ENCODE measurements at places on chromosomes 4 and X.
A peak's percentile ranks its signal among the peaks of the same experiment; 100 is the strongest.

DNA sequence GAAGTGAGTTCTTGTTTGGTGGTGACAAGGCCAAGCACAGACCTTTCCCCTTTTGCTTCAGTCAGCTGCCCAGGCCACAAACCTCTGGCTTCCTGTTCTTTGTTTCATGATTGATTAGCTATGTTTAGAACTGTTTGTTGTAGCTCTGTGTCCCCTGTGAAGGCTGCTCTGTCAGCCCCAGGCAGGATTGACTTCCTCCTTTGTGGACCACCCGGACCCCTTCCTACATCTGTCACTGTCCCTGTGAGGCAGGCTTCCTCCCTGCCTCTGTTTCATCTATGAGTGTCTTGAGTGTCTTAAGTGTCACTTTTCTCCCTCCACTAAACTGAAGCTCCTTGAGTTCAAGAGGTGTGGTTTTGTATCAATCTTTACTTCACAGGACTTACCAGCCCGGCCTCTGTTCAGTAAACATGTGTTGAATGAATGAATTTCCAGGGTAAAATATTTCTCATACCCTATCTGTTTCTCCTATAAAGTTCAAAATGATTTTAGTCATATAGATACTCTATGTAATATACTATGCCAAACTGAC is 83.5 kb downstream of the ZNF674 start:
- no peak for DNase-seq

DNA sequence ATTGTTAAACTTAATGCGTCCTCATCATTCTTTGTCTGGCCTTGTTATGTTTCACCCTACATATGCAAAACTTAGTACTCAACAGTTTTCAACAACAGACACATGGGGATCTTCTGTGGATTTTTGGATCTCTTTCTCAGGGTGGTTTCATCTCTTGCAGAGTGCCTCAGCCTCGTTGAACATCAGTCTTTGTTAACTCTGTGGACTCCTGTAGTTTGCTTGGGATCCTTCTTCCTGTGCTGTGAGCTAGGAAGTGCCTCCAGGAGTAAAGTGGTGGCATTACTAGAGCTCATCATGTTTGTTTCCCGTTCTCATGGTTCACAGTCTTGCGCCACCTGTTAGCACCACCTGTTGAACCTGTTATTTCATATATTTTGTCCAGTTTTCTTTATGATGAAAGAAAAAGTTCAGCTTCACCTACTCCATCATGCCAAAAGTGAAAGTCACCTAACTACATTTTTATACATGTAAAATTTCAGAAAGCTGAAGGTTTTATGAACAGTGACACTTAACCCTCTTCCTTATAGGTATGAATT is 27.5 kb upstream of the NDUFC1 start:
- DNase-seq = no peak

DNA sequence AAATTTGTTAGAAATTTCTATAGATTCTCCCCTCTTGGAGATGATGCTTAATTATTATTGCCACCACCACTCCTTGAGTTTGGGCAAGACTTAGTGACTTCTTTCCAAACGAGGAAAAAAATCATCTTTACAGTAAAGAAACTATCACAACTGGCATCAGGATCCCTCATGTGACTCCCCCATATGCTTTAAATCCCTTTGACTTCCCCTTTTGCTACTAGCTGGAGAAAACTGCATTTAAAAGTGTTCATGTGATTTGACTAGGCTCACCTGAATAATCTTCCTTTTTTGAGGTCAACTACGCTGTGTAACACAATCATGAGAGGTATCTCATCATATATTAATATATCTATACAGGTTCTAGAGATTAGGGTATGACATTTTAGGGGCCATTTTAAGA is 30.3 kb upstream of the ENOX2 start:
- DNase-seq = no peak

DNA sequence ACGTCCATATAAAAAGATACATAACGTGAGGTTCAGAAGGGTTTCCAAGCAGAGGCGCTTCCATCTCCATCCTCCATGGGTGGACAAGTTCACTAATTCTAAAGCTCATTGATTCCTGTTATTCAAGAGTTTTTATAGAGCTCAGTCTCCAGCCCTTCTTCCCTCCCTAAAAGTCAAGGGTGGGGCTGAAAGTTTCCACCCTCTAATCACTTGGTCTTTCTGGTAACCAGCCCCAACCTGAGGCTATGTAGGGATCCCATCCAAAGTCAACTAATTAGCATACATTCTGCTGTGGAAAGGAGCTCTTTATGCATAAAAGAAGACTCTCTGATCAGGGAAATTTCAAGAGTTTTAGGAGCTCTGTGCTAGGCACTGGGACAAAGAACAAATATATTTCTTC is 46.9 kb upstream of the VEGFC start:
- no peak for DNase-seq

DNA sequence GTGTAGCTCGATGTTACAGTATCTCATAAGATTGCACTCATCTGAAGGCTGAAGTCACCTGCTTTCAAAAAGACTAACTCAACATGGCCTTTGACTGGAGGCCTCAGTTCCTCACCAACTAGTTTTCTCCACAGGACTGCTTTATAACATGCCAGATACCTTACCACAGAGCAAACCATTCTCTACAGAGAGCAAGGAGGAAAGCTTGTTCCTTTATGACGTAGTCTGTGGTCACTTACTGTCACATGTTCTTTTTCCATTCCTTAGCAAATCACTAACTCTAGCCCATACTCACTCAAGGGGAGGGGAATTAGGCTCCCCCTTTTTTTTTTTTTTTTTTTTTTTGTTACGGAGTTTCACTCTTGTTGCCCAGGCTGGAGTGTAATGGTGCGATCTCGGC is 3.2 kb downstream of the THAP9 start:
- DNase-seq = no peak

DNA sequence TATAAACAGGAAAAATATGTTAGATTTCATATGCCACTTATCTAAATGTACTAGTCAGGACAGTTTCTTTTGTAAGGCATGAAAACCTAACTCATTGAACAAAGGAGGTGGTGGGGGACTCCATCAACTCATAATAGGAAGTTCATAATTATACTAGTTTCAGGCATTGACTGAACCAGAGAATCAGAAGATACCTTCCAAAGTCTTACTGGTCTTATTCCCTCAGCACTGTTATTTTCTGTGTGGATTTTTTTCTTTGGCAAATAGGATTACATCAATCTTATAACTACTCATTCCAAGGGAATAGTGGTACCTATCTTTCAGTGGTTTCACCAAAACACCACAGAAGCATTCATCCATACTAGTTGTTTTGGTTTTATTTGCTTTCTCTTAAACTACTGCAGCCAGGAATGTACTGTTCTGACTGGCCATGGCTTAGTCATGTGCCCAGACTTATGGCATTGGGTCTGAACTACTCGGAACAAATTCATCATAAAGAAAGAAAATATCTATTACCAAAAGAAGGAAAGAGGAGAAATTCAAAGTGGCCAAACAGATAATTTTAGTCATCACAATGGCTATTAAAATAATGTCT is 273.9 kb downstream of the ARAP2 start:
- peak; percentile 6 for DNase-seq

DNA sequence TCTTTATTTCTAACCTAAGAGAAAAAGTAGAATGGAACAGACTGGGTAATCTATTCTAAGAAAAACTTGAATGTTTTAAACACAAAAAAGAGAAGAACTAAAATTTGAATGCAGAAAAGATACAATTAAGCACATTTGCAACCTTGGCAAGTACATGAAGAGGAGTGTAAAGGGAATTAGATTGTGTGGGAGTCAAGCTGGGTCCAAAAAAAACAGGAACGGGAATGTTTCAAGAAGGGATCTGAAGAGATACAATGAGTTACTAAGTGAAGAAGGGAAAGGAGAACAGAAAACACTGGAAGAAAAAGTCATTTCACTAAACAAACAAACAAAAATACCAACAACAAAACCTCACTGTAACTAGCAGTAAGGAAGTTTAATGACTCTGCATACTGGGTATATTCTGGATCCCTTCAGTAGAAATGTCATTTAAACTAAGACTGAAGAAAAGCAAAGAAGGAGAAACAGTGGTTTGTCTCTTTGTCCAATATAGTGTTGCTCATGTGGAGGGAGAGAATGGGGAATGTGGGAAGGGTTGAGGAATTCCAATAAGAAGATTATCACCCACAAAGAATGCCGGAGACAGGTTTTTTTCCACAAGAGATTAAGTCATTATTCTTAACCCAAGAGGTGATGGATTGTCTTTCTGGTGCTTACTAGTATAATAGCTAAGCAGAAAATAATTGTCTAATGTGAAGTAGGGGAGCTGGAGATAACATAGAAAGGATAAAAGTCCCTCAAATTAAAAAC is 50.4 kb upstream of the PTPN13 start:
- no peak for DNase-seq

- DNase-seq = no peak
Observed at GRCh38 chrX:119677654-119677981, 15.3 kb downstream of the SEPTIN6 start.

GRCh38 chrX:50680990-50681389 is 133.0 kb downstream of the SHROOM4 start:
- no peak for DNase-seq

DNA sequence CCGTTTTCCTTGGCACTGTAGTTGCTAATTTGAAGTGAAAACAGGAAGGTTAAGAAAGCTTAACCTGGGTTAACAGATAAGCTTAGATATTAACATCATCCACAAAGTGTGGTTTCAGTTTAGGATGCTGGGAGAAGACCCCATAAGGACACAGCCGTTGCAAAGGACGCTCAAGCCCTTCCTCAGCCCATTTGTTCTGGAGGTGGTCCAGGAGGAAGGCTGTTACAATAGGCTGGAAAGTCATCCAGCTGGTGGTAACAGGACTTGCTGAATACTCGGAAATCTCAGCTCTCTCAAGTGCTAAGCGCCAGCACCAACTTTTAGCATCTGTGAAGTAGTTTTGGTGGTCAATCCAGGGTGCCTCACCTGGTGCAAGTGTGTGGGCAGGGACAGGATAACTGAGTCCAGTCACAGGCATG is 14.2 kb downstream of the CHST7 start:
- DNase-seq = no peak

DNA sequence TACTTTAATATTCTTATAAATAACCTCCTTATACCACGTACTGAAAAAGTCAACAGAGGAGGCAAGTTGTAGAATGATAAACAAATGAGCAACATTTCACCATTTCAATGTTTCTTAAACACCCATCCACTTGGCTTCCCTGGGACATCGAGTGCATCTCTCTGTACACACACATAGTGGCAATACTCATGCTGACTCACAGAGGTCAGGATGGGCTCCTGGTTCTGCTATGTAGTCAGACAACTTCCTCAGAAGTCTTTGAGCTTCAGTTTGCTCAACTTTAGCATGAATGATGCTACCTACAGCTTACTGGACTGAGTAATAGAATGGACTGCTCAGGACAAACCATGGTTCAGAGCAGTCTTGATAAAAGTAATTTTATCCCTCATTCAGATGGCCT is 56.9 kb downstream of the MAD2L1 start:
- DNase-seq = no peak

DNA sequence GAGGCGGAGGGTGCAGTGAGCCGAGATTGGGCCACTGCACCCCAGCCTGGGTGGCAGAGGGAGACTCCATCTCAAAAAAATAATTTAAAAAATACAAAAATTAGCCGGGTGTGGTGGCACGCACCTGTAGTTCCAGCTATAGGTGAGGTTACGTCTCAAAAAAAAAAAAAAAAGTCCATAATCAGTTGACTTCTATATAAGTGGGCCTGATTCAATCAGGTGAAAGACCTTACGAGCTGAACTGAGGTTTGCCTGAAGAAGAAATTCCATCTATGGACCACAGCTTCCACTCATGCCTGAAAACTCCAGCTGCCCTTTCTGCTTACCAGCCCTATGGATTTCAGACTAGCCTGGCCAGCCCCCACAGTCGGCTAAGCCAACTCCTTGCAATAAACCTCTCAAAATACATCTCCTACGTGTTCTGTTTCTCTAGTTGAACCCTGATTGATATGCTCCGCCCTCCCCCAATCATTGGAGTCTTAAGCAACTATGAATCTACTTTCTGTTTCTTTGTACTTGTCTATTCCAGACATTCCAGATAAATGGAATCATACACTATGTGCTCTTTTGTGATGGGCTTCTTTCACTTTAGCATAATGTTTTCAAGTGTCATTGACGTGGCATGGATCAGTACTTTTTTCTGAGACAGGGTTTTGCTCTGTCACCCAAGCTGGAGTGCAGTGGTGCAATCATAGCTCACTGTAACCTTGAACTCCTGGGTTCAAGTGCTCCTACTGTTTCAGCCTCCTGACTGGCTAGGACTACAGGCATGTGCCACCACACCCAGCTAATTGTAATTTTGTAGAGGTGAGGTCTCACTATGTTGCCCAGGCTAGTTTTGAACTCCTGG is 36.6 kb downstream of the SAT1 start:
- DNase-seq = no peak

DNA sequence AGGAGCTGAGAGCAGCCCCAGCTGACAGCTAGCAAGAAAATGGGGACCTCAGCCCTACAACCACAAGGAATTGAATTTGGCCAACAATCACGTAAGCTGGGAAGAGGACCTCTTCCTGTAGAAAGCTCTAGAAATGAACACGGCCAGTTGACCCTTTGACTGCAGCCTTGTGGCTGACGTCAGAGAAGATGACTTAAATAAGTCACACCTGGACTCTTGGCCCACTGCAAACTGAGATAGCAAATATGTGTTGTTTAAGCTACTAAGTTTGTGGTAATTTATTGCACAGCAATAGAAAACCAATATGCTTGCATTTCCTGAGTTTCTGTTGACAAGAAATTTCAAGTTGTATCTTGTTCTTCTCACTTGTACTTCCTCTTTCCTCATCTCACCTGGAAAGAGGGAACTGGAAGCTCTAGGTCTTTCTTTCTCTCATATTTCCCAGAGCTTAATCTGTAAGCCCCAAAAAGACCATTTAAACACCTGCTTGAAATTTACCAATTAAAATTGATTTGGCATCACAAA is 18.8 kb downstream of the PRKG2 start:
- no peak for DNase-seq

DNA sequence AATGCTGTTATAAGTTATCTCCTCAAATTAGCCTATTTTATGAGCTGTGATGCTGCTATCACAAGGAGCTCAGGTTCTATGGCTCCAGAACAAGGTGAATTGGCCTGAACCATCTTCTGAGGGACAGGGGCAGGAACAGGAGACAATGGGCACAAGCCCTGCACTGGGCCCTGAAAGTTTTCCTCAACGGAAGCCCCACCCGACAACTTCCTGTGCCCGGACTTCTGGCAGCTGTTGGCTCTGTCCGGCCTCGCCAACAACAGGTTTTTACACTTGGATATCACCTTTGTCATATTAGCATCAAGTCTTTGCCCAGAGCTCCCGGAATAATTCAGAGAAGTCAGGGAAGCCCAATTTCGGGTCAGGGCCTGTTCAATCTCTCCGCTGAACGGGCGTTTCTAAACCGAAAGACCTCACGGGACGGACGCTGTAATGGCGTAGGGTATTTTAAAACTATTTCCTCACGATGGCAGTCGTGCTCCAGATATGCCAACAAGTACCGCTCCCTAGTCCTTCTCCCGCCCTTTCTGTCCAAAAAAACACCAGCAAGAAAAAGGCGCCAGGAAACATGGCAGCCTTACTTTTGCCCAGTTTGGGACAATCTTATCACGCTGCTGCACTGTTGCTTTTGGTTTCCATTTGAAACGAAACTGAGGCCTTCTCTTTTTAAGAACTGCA is 201.0 kb upstream of the STK26 start:
- DNase-seq = no peak

Measured in stimulated activated CD4-positive, alpha-beta T cell treated with anti-CD3 and anti-CD28 coated beads, Interleukin-4, amount 100 ng/mL, for 24 hours (primary cell).